Stomach (tissue), 19 donors: ENCODE measurements at places on chromosomes 12 and 14.

GRCh38 chr12:131386167-131386521 is 324.7 kb upstream of the SFSWAP start:
- H3K27ac ChIP-seq = no peak overlapping the region
- H3K4me3 ChIP-seq = no peak overlapping the region
- H3K36me3 ChIP-seq = no peaks in the 10 kb centered on the region

DNA sequence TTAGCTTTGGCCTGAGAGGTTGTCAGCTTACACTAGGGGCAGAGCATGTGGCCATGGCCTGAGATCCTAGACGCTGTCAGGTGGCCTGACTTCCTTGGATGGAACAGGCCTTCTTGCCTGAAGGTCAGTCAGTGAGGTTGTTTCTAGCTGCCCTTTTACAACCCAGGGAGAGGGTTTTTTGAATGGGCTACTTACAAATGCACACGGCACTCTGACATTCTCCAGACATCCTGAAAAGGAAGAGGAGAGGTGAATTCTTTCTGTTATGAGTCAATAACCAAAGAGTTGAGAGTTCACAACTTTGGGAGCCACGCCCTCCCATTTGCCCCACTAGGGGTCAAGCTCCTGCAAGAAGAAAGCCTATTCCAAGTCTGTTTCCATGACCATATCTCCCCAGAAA is 7.8 kb downstream of the KRT76 start:
- no peaks in the 10 kb centered on the region for H3K36me3 ChIP-seq
- H3K27me3 ChIP-seq = no peaks in the 10 kb centered on the region
- DNase-seq = no peak
- no peaks in the 10 kb centered on the region for H3K4me1 ChIP-seq
- H3K4me3 ChIP-seq = no peak overlapping the region
- no peak overlapping the region for H3K27ac ChIP-seq

DNA sequence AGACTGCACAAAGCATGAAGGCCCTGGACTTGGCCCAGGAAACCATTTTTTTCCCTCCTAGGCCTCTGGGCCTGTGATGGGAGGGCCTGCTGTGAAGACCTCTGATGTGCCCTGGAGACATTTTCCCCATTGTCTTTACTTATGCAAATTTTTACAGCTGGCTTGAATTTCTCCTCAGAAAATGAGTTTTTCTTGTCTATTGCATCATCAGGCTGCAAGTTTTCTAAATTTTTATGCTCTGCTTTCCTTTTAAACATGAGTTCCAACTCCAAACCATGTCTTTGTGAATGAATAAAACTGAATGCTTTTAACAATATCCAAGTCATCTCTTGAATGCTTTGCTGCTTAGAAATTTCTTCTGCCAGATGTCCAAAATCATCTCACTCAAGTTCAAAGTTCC is 43.7 kb upstream of the TRHDE start:
- no peaks in the 10 kb centered on the region for H3K4me1 ChIP-seq
- H3K27me3 ChIP-seq = no peaks in the 10 kb centered on the region
- no peak for DNase-seq
- H3K36me3 ChIP-seq = no peaks in the 10 kb centered on the region
- H3K27ac ChIP-seq = no peak overlapping the region

DNA sequence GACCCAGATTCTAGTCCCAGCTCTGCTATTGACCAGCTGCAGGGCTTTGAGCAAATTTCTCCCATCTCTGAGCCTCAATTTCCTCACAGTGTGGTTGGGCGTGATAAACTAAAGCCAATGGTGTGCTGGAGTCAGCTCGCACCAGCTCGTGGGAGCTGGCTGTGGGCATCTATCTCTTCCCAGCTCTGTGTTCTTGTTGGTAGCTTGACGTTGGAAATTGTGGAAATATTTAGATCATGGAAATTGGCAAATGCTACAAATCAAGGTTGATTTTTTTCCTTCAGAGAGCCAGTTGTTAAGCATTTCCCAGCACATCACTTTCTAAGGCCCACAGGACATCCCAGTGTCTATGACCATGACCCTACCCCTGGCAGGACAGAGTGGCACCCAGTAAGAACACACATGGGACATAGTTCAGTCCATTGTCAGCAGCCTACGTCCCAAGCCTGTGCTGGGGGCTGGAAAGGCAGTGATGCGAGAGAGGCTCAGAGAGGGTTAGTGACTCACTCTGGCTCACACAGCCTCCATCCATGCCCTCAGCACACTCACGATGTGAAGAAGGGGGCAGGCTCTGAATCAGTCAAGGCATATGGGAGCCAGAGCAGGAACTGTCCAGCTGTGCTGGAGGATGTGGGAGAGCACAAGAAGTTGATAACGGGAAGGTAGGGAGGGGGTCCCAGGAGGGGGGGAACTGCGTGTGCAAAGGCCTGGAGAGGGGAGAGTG is 77.6 kb downstream of the LGMN start:
- H3K36me3 ChIP-seq = no peaks in the 10 kb centered on the region
- no peak overlapping the region for H3K4me3 ChIP-seq
- no peak overlapping the region for H3K27ac ChIP-seq
- H3K4me1 ChIP-seq = peaks cover 4% of the 10 kb centered on the region
- DNase-seq = no peak

DNA sequence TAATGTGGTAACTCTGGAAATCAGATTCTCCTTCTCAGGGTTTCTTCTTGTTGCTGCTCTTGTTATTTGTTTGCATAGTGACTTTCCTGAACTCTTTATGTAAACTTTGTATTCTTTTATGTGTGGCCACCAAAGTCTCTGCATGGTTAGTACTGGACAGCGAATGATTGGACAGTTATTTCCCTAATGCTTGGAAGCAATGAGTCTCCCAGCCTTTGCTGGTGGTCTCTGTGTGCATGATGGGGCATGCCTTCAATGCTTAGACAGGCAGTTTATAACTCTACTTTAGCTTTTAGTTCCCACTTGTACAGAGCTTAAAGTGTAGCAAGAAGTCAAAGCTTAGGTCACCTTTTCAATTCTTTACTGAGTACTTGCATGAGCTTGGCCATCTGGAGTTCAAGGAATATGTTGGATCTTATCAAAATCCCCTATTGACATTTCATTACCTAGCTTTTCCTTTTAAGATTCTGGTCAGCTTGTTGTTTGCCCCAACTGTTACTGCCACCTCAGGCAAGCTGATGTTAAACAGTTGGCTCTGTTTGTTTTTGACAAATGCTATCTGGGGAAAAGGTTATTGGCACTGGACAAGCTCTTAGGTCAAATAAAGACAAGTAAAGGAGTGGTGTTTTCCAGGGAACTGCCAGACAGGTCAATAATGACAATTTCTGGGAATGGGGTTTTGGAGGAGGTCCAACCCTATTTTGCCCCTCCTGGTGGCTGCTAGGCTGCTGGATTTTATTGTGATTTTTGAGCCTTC is 12.3 kb downstream of the CCDC91 start:
- no peak overlapping the region for H3K4me3 ChIP-seq
- peak overlapping the region; percentile 83 for H3K27ac ChIP-seq
- H3K4me1 ChIP-seq = peaks cover 36% of the 10 kb centered on the region
- DNase-seq = peak; percentile 67

DNA sequence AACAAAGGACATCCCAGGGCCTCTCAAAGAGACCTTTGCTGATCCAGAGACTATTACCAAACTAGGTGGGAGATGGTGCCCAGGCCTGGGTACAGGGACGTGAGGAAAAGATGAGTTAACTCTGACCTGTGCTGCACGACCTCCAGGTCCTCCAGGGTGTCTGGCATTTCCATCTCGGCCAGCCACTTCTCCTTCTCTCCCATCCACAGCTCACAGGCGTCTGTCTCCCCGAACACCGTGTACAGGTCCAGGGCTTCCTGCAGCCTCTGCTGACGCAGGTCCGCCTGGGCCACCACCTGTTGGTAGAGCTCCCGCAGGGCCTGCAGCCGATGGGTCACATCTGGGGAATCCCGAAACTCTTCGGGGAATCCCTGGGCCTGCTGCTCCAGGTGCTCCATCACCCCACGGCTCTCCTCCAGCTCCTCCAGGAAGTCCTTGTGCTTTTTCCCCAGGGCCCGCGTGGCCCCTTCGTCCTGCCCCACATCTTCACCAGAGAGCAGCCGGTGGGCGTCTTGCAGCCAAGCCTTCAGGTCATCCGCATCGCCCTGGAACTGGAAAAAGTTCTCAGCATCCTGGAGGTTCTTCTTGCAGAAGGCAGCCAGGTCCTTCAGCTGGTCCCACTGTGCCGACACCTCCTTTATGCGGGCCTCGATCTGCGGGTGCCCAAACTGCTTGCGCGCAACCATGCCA is 86.7 kb downstream of the SPTB start:
- no peak for DNase-seq
- H3K4me3 ChIP-seq = no peak overlapping the region
- H3K27me3 ChIP-seq = peaks cover 3% of the 10 kb centered on the region
- no peaks in the 10 kb centered on the region for H3K4me1 ChIP-seq

- DNase-seq = no peak
- peaks cover 17% of the 10 kb centered on the region for H3K36me3 ChIP-seq
- peak overlapping the region; percentile 38 for H3K27ac ChIP-seq
- no peaks in the 10 kb centered on the region for H3K27me3 ChIP-seq
- H3K4me1 ChIP-seq = no peaks in the 10 kb centered on the region
- H3K4me3 ChIP-seq = no peak overlapping the region
These were observed 101.2 kb downstream of the NINJ2 start for GRCh38 chr12:561908-562593.

- DNase-seq = no peak
- no peak overlapping the region for H3K27ac ChIP-seq
- H3K36me3 ChIP-seq = peaks cover 21% of the 10 kb centered on the region
- H3K4me1 ChIP-seq = no peaks in the 10 kb centered on the region
- H3K27me3 ChIP-seq = no peaks in the 10 kb centered on the region
- H3K4me3 ChIP-seq = no peak overlapping the region
These were observed 58.8 kb downstream of the SEL1L start for GRCh38 chr14:81474685-81475324.

DNA sequence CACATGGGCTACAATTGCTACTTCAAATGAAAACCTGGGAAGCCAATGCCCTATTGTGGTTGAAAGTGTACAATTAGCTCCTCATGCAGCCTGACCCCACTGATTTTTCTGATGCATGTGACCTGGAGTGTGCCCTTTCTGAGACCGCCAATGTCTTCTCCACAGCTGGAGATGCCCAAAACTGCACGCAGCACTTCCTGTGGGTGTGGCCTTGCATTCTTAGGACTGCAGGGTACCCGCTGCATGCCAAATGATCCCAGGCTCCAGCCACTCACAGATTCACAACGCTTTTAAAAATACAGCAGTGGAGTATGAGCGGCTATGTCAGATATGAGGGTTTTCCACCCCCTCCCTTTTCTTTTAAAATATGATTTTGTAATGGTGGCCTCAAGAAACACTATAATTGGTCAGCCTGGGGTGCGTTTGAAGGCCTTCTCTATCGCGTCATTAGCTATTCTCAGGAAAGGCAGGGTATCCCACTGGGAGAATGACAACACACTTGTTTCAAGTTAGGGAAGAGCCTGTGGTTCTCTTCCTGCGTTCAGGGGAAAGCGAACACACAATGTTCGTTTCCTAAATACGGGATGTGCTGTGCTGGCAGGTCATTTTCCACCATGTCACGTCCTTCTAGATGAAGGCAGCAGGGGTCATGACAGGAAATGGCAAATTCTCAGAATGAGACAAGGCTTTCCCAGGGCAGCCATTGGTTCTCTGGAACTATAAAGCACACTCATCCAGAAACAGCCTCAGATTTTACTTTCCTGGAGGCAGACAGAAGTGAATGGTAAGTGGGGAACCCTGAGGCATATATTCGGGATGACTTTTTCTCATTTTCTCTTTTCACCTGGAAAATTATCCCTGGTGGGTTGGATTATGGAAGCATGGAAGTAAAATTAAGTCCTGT is at the start of gene APOLD1:
APOLD1 (plus strand) TSS at position 749 of the 904 bp plus-strand sequence; CDS start at position 782, 33 bp downstream.
- no peaks in the 10 kb centered on the region for H3K36me3 ChIP-seq
- H3K27me3 ChIP-seq = no peaks in the 10 kb centered on the region

DNA sequence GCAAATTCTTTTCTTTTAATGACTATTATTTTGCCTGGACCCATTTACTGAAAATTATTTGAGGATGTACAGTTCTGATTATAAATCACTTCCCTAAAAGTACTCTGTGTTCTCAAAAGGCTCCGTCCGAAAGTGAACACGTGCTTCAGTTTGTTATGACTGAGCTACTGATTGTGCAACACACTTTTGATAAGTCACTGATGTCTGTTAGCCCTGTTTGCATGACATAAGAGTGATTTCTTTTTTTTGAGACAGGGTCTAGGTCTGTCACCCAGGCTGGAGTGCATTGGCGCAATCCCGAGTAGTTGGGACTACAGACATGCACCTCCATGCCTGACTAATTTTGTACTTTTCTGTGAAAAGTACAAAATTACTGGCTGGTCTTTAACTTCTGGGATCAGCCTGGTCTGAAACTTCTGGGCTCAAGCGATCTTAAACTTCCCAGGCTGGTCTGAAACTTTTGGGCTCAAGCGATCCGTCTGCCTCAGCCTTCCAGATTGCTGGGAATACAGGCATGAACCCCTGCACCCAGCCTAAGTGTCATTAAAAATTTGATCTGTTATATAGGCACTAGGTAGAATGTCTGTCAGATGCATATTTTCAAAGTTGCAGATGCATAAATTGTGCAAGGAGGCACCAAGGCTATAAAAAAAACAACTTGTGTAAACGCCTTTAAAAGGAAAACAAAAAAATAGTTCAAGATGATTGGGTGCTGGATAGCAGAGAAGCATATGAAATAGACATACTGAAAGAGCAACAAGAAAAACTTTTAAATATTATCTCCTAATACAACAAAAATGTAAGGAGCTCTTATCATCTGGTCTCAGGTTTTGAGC is 111.5 kb downstream of the SRGAP1 start:
- H3K27me3 ChIP-seq = no peaks in the 10 kb centered on the region
- H3K27ac ChIP-seq = peak overlapping the region; percentile 57
- H3K36me3 ChIP-seq = no peaks in the 10 kb centered on the region

- H3K4me3 ChIP-seq = peak overlapping the region; percentile 79
- no peaks in the 10 kb centered on the region for H3K27me3 ChIP-seq
- no peaks in the 10 kb centered on the region for H3K36me3 ChIP-seq
- H3K27ac ChIP-seq = no peak overlapping the region
These were observed 1.9 kb downstream of the ETV6 start for GRCh38 chr12:11651381-11651780.

GRCh38 chr14:104561124-104561557 is 18.4 kb upstream of the C14orf180 start:
- H3K27me3 ChIP-seq = peaks cover 73% of the 10 kb centered on the region
- no peak overlapping the region for H3K27ac ChIP-seq
- H3K4me3 ChIP-seq = no peak overlapping the region
- DNase-seq = no peak

- H3K4me3 ChIP-seq = no peak overlapping the region
- peaks cover 16% of the 10 kb centered on the region for H3K4me1 ChIP-seq
- no peak for DNase-seq
- H3K36me3 ChIP-seq = peaks cover 74% of the 10 kb centered on the region
These were observed 16.6 kb downstream of the HIP1R start for GRCh38 chr12:122851820-122852219.
